ENCODE measurements at places on chromosomes 7 and 10.
A peak's percentile ranks its signal among the peaks of the same experiment; 100 is the strongest.

DNA sequence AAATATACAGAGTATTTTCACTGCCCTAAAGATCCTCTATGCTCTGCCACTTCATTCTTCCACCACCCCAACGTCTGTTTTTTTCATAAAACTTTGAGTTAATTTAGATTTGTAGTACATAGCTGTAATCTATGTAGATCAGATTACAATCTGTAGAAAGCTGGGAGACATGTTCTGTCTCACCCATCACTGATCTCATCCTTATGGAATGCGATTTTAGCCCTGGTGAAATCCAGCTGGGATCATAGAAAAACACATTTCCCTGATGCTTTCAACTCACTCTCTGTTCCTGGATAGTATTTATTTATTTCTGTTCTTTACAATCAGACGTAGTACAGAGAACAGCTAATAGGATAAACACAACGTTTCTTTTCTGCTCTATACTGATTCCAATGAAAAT lies 521.0 kb downstream of the KIF20B start:
- DNase-seq: no peak

GRCh38 chr7:43679210-43680068 lies 49.9 kb downstream of the COA1 start:
- no peak for DNase-seq

DNA sequence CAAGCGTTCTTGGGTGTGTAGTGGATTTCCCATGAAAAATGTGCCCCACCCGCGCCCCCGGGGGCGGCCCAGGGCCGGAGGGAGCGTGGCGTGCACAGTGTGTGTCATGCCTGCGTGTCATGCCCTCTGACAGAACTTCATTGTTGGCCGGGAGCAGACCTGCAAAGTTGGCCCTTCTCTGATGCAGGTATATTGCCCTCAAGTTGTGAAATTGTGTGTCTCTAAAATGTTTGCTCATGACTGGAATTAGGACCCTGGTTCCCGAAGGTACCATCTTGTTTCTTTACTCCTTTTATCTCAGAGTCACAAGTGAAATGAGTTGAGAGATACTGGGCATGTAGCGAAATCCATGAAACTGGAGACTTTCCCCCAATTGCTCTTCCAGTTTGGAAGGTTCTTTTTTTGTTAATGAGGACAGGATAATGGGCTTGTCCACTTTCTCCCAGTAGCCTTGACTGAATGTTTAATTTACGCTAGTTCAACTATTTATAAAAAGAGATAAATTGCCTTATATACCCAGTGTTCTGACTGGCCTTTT lies 26.2 kb downstream of the ADK start:
- DNase-seq: peak; percentile 30

DNA sequence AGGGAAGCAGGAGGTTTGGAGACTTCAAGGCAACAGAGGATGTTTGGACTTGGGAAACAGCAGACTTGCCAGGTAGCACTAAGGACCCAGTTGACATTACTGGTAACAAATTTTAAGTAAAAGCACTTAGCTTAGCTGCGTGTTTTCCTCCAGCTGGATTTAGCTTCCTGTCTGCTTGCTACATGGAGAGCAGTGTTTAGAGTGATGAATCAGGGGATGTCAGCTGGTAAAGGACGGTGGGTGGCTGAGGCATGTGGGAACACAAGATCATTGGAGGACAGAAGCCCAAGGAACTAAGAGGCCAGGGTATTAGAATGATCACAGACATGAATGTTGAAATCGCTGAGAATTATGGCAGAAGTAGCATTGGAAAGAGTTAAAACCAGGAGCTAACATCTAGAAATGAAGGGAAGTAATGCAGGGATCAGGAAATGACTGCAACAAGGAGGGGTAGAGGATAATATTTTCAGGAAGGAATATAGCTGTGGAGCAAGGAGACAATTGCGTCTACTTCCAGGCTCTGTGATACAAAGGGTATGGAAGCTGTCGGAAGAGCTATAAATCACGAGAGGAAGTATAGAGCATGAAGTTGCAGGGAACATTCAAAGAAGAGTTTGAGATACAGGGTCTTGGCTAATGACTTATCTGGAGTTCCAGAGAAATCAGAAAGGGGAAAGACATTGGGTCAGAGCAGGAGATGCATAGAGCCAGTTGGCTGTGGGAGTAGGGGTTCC lies 34.4 kb downstream of the CALD1 start:
- no peak for DNase-seq

GRCh38 chr7:152910545-152911225 lies 151.1 kb downstream of the ACTR3B start:
- DNase-seq: peak; percentile 29

- peak; percentile 85 for DNase-seq
Observed at GRCh38 chr10:121865554-121865953, 62.3 kb downstream of the ATE1 start.

DNA sequence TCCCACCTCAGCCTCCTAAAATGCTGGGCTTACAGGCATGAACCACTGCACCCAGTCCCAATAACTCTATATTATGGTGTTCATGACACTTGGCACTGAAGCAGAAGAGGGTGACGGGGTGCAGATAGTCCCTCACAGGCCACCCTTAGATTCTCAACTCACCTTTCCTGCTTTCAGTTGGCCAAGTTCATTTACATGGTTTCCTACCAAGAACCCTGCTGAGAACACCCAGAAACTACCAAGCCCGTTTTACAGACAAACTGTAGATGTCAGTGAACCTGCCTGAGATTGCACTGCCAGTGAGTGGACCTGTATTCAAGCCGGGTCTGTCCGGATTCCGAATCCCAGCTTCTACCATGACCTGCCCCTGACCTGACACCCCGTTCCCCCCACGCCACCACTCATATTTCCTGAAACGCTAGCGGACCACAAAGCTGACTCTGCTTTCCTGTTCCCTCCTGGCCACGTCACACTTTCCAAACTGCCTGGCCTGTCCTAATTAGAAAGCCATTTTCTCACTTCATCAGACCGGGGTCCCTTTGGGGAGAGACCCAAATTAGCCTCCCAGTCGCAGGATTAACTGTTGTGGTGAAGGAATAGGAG lies 17.3 kb downstream of the GRID2IP start:
- DNase-seq: no peak

DNA sequence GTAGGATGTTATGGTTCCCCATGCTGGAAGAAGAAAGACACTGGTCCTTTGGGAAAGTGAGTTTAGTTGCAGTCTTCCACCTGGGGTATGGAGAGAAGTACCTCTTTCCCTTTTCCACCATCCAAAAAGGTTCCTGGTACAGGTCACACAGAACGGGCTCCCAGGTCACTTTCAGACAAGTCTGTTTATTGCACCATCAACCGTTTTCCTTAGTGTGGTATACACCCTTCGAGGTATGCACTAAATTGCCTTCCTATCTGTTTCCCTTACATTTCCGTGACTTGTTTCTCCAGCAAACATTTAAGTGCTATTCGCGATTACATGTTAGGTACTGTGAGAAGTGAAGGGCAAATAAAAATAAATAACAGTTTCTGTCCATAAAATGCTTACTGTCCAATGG lies 185.1 kb downstream of the ARL4A start:
- DNase-seq: no peak

DNA sequence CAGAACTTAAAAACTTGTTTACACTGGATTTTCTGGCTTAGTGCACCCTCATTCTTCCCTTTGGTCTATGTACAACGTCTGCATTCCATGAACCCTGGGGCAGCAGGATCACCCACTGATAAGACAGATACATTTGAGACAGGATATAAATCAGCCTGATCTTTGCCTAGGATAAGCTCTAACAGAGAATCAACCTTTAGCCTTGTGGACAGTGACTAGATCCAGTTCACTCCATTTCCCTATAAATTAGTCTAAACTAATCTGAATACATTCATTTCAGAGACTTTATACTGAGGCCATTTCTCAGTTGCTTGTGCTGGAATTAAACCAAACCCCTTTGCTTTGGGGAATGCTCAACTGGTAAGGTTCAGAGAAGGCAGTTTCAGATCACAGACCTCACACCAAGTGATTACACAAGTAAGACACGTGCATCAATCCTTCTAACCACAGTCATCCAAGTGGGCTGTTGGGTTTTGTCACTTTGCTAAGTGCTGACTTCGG lies 639.8 kb upstream of the FZD8 start:
- no peak for DNase-seq

DNA sequence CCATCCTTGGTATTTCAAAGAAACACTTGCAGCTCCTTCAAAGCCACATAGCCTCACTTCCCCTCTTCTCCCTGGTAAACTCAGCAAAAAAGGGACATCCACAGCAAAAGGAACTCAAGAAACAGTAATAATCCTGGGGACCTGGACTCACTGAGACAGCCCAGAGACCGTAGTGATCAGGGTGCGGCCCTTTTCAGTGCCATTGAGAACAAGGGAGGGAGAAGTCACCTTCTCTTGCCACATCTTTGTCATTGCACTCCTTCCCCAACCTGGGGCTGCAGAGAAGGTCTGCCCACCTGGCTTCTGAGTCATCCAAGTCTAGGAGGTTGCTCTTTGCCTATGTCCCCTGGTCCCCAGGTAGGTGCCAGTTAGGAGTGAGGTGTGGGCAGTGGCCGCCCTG lies 93.9 kb upstream of the SH2B2 start:
- no peak for DNase-seq

GRCh38 chr7:71721742-71722141 lies 589.8 kb downstream of the GALNT17 start:
- DNase-seq: no peak

DNA sequence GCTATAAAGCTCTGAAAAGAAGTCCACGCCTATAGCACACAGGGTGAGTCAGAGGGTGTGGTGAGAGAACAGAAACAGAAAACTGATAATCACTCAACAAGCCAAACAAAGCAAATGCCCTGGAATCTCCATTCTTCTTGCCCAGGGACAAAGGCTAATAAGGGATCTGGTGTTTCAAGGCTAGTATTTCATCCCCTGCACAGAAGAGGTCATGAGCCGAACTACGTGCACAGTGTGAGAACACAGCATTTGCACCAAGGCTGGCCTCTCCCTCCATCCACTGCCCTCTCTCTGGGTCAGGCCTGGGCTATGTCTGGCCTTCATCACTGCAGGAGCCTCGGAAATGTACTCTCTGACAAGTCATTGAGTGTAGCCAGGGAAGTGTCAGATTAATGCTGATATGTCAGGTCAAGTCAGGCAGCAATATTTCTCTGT lies 42.7 kb downstream of the PRR15 start:
- DNase-seq: peak; percentile 53

DNA sequence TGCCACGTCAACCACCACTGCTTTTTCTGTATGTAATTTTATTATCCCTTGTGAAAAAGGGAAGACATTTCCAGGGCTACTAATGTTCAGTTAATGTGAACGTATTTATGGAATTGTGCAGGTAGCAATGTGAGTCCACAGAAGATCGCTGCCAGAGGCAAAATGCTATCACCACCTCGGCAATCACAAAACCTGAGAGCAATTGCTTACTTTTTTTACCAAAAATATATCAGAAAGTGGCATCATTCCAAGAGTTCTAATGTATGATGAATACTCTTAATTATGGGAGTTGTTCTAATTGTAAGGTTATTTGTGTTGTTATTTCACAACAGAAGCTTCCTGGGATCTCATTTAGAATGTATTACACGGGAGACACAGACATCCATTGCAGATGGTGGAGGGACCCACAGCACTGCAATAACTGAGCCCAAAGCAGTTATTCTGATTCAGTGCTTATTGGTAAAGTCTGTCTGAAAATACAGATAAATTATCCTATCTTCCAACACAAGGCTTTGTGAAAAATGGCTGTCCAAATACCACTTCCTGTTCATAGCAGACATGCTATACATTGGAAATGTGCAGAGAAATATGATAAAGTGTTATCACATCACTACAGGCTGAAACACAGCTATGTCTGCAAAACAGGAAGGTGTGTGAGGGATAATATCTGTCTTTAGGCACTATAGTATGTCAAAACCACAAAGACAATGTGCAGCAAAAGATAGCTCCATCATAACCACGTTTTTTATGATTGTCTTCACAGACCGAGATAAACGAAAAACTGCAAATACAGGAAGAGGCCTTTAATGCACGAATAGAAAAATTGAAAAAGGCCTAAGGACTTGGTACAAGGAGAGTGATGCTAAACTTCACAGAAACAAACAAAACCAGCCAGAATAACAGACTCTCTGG lies 102.7 kb downstream of the CABCOCO1 start:
- no peak for DNase-seq

GRCh38 chr10:66555061-66555460 lies 370.8 kb upstream of the LRRTM3 start:
- DNase-seq: no peak

GRCh38 chr7:50717181-50717580 lies 65.5 kb downstream of the GRB10 start:
- no peak for DNase-seq

DNA sequence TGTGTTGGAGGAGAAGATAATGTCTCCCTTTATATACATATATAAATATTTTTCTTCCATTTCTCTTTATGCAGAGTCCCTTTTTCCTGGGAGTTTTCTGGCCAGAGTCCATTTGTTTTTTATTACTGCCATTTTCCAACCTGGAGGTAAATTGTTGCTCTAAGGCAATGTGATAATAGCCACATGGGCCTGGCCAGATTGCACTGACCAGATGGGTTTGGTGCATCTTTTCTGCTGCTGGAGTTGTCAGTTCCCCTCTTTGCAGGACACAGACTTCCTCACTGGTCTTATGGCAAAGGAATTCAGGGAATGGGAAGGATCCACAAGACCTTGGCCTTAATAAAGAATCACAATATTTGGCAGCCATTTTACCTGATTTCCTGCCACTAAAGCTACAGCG lies 254.9 kb downstream of the SORCS3 start:
- no peak for DNase-seq

- no peak for DNase-seq
Observed at GRCh38 chr7:110529175-110529574, 561.8 kb upstream of the LRRN3 start.

- peak; percentile 84 for DNase-seq
Observed at GRCh38 chr10:21172930-21173801, 276.1 kb upstream of the NEBL start.

- no peak for DNase-seq
Observed at GRCh38 chr10:52539463-52539862, 225.4 kb downstream of the DKK1 start.

DNA sequence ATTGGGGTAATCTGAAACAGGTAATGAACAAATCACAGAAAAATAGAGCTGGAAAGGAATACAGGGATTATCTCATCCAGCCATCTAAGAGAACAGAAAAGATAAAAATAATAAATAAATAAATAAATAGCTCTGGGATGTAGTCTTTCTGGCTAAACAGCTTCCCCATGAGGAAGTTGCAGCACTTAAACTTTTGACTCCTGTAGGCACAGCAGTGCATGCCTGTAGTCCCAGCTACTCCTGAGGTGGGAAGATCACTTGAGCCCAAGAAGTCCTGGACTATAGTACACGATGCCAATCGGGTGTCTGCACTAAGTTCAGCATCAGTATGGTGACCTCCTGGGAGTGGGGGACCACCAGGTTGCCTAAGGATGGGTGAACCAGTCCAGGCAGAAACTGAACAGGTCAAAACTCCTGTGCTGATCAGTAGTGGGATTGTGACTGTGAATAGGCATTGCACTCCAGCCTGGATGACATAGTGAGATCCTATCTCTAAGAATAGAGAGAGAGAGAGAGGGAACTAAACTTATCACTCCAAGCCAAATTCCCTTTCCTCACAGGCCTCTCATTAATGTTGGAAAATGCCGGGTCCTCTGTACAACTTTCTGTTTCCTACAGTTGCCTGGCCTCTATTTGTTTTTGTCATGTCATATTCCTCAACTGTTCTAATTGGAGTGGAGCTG lies 61.7 kb upstream of the CDK13 start:
- DNase-seq: no peak

Measured in NCI-H146 (cell line).